ENCODE measurements at places on chromosomes 3 and 15. TPM values are rescaled to one million over a fixed set of nuclear protein-coding genes. Genes with fewer than 3 reads are reported as not detected.

DNA sequence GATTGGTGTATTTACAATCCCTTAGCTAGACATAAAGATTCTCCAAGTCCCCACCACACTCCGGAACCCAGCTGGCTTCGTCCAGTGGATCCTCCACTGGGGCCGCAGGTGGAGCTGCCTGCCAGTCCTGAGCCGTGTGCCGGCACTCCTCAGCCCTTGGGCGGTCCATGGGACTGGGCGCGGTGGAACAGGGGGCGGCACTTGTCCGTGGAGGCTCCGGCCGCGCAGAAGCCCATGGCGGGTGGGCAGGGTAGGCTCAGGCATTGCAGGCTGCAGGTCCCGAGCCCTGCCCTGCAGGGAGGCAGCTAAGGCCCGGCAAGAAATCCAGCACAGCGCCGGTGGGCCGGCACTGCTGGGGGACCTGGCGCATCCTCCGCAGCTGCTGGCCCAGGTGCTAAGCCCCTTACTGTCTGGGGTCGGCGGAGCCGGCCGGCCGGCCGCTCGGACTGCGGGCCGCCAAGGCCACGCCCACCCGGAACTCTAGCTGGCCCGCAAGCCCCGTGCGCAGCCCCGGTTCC, 3.5 kb upstream of the RNU5B-1 start:
- H3K27me3 ChIP-seq = no peaks in the 10 kb centered on the region
- H3K36me3 ChIP-seq = no peaks in the 10 kb centered on the region
- peaks cover 5% of the 10 kb centered on the region for H3K4me1 ChIP-seq
- no peak for DNase-seq
- peak overlapping the region; percentile 46 for H3K4me3 ChIP-seq
- no peak overlapping the region for H3K27ac ChIP-seq

DNA sequence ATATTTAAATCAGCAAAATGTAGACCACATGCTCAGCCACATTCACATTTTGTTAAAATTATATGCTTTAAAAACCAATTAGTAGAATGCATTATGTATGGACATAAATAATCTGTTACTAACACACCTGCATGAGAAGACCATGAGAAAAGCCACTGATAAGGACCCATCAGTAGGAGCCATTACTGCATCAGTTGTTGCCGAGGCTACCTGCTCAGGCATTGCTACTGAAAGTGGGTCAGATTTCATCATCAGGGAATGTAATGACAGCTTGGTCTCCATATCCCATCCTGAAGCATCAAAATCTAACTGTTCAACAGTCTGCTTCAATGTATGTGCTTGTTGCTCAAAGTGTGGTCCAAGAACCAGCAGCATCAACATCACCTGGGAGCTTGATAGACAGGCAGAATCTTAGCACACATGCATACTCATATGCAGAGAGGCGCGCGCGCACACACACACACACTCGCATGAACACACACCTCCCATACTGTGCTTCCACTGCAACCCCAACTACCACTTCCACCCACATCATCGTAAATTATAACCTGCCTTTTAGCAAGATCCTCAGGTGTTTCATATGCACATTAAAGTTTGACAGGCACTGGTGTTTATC, 72.4 kb upstream of the FOXB1 start:
- no peak overlapping the region for H3K27ac ChIP-seq
- DNase-seq = no peak
- H3K36me3 ChIP-seq = no peaks in the 10 kb centered on the region
- peaks cover 12% of the 10 kb centered on the region for H3K4me1 ChIP-seq

The SORD gene
- 300 TPM for total RNA-seq

GRCh38 chr3:632571-633170, 436.1 kb downstream of the CHL1 start:
- H3K27me3 ChIP-seq = peaks cover 15% of the 10 kb centered on the region
- no peaks in the 10 kb centered on the region for H3K4me1 ChIP-seq
- H3K27ac ChIP-seq = no peak overlapping the region

DNA sequence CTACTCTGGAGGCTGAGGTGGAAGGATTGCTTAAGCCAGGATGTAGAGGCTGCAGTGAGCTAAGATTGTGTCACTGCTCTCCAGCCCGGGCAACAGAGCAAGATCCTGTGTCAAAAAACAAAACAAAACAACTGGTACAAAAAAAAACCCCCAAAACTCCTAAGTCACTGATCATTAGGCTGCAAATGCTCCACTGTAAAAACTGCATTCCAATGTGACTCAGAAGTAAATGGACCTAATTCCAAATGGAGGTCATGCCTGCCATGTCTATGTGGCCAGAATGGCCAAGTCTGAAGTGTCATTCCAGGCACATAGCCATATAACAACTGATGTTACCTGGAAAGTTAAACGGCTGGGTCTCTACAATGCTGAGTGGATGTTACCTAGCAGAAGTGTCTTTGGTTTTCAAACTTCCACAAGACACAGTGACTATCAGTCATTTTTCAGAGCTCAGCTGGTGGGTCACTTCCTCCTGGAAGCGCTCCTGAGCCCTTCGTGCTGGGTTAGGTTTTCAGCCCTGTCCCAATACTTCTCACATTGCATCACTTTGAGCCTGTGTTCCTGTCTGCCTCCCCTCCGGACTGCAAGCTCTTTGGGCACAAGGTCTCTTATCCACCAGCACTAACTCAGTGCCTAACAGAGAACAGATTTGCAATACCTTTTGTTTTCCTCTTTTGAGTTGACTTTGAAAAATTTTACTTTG, 10.6 kb downstream of the FSTL1 start:
- H3K4me3 ChIP-seq = no peak overlapping the region
- no peak overlapping the region for H3K27ac ChIP-seq
- peaks cover 23% of the 10 kb centered on the region for H3K4me1 ChIP-seq
- DNase-seq = no peak
- H3K27me3 ChIP-seq = no peaks in the 10 kb centered on the region
- H3K36me3 ChIP-seq = peaks cover 10% of the 10 kb centered on the region

DNA sequence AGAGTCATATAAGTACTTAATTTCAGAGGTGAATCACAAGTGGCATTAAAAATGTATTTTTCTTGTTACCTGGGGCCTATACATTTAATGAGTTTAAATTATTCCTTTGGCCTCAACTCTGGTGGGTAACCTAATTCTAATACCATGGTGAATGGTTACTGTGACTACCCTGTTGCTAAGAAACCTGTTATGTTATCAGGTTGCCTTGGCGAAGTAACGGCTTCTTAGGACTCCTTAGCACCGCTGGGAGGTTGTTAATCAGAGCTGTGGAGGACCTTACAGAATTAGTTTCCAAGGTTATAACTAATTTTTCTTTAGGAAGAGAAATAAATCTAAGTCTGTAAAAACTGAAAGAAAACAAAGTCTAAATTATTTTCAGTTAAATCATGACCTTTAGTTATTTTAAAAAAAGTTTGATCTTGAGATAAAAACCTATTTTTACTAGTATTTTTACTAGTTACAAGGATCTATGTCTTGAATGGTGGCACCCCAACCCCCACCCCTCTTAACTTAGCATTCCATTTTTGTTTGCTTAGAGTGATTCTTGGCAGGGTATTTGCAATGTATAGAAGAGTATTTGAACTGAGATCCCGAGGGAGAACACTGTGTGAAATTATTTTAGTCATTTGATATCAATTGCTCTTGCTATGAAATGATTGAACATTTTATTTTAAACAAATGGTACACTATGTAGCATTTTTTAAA, 155.5 kb downstream of the FNDC3B start:
- no peaks in the 10 kb centered on the region for H3K27me3 ChIP-seq
- peak overlapping the region; percentile 69 for H3K27ac ChIP-seq
- no peak for DNase-seq
- peaks cover 14% of the 10 kb centered on the region for H3K36me3 ChIP-seq
- H3K4me3 ChIP-seq = no peak overlapping the region

DNA sequence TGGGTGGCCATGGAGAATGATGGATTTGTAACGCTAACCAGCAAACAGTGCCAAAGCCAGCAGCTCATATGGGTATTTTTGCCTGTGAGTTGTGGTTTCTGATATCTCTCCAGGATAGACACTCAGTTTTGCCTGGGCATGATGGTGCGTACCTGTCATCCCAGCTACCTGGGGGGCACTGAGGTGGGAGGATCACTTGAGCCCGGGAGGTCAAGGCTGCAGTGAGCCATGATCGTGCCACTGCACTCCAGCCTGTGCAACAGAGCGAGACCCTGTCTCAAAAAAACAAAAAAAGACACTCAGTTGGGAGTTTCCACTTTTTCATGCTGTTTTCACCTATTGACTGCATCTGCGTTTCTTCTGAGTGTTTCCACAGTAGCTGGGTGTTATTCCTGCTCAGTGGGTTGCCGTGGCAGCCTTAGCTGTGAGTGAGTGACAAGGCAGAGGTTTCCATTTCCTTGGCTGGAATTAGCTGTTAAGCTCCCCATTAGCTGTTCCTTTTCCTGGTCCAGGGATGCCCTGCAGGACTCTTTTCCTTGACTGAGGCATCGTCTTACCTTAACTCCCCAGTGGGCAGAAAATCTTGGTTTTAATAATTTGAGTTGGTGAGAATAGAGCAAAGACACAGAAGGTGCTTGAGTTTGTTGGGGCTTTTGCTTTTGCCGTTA, 14.2 kb upstream of the RPP14 start:
- DNase-seq = no peak
- no peak overlapping the region for H3K27ac ChIP-seq
- no peak overlapping the region for H3K4me3 ChIP-seq

DNA sequence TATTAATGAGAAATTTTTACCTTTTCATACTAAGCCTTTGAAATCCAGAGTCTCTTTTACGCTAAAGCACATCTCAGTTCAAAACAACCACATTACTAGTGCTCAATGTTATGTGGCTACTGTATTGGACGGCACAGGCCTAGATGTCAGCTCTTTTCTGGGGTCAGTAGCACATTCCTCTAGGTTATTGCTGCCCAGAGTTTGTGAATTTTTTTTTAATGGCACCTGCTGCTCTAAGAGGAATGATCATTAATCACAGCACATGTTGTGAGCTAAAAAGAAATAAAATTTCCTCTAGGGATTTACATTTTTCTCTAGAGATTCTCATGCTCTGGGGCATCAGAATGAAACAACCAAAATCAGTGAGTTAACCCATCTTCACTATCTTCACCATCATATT, 436.8 kb upstream of the THBS1 start:
- no peaks in the 10 kb centered on the region for H3K36me3 ChIP-seq
- peaks cover 4% of the 10 kb centered on the region for H3K4me1 ChIP-seq
- DNase-seq = no peak
- no peak overlapping the region for H3K27ac ChIP-seq

GRCh38 chr3:157566596-157566995, 63.4 kb upstream of the VEPH1 start:
- H3K4me1 ChIP-seq = no peaks in the 10 kb centered on the region
- no peak overlapping the region for H3K27ac ChIP-seq
- no peak for DNase-seq
- H3K4me3 ChIP-seq = no peak overlapping the region
- H3K36me3 ChIP-seq = no peaks in the 10 kb centered on the region

DNA sequence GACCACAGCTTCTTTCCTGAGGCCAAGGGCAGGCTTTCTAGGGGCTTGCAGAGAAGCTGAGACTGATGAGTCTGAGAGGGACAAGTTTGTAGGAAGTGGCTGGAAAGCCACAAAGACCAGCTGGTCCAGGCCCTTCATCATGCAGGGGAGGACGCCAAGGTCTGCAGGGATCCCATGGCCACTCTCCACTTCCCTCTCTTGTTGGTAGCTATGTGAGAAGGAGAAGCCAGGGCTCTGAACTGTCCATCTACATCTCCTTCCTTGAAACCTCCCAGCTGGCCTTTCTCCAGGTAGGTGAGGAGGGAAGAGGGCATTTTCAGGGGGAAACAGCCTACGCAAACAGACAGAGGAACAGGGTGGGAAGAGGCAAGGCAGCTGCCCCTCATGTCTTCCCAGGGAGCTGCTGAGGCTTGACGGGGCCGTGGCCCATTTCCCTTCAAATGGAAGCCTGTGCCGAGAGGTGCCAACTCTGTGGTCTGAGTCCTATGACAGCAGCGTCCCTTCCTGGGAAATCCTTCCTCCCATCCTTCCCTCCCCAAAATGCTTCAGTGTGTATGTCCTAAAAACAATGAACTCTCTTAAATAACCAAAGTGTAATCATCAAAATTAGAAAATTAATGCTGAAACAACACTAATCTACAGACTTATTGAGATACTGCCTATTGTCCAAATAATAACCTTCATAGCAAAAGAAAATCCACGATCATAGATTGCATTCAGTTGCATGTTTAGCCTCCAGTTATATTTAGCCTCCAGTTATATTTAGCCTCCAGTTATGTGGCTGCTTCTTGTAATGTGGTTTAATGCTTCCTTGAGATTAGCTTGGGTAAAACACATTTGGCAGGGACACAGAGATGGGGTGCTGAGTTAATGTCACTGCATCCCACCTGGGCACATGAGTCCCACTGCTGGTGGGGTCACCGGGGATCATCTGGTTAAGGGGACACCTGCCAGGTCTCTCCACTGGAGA, 36.0 kb downstream of the GNB5 start:
- H3K4me3 ChIP-seq = no peak overlapping the region
- no peaks in the 10 kb centered on the region for H3K27me3 ChIP-seq

The GABRR3 gene
- total RNA-seq = not detected

DNA sequence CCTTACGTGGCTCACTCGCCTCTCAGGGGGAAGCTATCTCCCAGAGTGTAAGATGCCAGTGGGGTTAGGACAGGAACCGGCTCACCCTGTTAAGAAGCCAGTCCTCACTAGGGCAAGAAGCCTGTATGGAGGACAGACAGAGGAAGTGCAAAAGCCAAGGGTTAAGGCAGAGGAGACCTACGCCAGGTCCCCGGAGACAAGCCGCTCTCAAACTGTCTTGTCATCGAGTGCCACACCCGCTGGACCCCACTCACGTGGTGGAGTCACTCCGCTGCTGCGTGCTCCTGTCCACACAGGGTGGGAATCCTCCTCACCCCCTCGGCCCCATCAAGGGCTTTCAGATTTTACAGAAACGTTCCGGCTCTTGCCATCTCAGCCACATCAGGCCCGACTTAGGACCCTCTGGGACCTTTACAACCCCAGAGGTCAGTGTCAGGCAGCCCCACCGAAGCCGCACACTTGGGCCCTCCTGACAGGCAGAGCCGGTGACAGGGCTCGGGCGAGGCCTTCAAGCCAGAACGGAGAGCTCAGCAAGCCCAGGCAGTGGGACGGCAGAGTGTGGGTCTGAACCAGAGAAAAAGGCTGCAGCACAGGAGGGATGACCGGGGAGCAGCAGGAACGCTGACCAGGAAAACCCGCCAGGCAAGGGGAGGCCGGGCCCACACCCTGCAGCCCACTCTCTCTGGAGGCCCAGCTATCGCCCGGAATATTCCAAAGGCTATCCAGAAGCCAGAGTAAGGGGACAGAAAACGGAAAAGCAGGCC, 61.7 kb downstream of the XXYLT1 start:
- DNase-seq = no peak
- H3K27me3 ChIP-seq = no peaks in the 10 kb centered on the region
- peaks cover 5% of the 10 kb centered on the region for H3K4me1 ChIP-seq
- peaks cover 2% of the 10 kb centered on the region for H3K36me3 ChIP-seq
- no peak overlapping the region for H3K27ac ChIP-seq
- H3K4me3 ChIP-seq = no peak overlapping the region

- peaks cover 25% of the 10 kb centered on the region for H3K4me1 ChIP-seq
- H3K4me3 ChIP-seq = no peak overlapping the region
- peaks cover 3% of the 10 kb centered on the region for H3K27me3 ChIP-seq
- H3K27ac ChIP-seq = no peak overlapping the region
- no peak for DNase-seq
Observed at GRCh38 chr3:64809086-64809485, 121.3 kb upstream of the ADAMTS9 start.

GRCh38 chr3:154120961-154121700, at the start of gene ARHGEF26:
Gene ARHGEF26, plus strand, starts transcription at chr3:154121390. Its CDS starts 603 bp downstream, at chr3:154121993.
- H3K36me3 ChIP-seq = no peaks in the 10 kb centered on the region
- peak within 1 kb of the TSS; percentile 92 for H3K27ac ChIP-seq
- peak; percentile 85 for DNase-seq
- H3K4me3 ChIP-seq = peak within 1 kb of the TSS; percentile 90

The MITF gene
- 15.7 TPM for total RNA-seq

Data from progenitor cell of endocrine pancreas (in vitro differentiated cells).